ENCODE measurements at places on chromosomes 12 and 14.

DNA sequence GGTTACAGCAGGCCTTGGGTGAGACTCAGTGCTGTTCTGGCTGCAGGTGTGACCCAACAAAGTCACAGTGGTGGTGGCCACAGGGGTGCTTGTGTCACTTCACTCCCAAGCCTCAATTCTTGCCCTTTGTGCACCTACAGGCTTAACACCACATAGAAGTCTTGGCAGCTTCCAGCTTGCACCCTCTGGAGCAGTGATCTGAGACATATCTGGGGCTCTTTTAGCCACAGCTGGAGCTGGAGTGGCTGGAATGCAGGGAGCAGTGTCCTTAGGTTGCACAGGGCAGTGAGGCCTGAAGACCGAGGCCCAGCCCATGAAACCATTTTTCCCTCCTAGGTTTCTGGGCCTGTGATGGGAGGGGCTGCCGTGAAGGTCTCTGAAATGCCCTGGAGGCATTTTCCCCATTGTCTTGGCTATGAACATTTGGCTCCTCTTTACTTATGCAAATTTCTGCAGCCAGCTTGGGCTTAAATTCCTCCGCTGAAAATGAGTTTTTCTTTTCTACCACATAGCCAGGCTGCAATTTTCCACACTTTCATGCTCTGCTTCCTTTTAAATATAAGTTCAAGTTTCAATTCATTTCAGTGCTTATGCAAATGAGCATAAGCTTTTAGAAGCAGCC lies 37.7 kb downstream of the ADAM21 start:
- no peak for DNase-seq

DNA sequence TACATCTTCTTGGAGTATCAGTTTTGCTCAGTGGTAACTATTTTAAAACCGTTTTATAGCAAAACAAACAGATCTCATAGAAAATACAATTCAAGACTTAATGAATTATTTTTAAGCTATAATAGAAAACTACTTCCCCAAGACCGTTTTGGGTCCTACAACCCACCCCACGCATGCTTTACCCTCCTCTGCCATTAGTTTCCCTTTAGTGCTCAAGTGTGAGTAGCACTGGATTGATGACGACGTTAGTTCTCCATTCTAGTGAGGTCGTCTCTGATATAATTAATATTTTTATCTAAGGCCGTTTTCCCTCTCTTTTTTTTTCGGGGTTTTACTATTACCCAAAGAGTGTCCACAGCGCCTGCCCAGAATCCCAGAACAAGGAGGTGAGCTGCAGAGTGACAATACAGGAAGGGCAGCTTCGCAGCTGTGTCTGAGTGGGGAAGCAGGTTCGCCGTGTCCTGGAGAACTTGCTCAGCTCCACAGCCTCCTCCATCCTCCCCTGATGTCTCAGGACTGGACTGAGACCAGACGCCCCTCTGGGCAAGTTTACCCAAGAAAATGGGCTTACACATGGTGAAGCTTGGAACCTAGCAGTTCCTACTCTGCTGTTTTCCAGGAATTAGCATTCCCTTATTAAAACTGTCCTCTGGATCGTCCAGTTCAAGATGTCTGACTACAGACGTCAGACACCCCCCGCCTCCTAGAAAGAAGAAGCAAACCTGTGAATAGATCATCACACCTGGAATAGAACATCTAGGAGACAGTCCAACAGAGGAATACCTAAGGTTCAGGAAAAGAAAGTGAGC lies 31.9 kb upstream of the MON2 start:
- DNase-seq = no peak

GRCh38 chr12:29726741-29727348 lies 56.9 kb downstream of the TMTC1 start:
- DNase-seq = no peak

- no peak for DNase-seq
These were observed 110.4 kb downstream of the DAD1 start for GRCh38 chr14:22478670-22479069.

Data from amygdala (tissue), 56 donors.